Activated CD4-positive, CD25-positive, alpha-beta regulatory T cell treated with anti-CD3 and anti-CD28 coated beads, Interleukin-2, amount 50 U/mL, for 16 hours (primary cell): ENCODE measurements at places on chromosomes 2 and 18.

DNA sequence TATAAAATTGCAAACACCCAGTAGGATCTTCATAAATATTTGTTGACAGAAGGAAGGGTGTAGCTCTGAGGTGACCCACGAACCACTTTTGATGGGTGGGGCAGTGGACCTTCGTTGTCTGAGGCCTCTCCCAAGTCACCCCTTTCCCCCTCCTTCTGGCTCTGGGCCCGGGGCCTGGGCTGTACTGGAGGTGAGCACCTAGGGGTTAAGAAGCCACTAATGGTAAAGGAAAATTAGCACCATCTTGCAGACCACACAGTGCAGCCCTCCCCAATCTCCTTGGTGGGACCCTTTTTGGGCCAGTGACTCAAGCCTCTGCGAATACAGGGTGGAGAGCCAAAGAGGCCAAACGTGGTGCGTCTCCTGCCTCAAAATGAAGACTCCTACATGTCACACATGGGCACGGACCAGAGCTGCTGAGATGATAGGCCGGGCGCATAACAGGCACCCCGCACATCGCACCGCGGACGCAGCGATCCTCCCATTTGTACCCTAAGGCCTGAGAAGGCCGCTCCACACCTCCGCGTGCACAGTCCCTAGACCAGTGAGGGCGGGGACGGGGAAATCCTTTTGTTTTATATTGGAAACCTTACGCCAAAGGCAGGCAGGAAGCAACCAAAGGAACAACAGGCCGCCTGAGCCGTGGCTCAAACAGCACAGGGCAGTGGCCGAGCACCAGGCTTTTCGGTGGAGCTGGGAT lies 31.9 kb upstream of the ATP6V1B1 start:
- no peak for DNase-seq

DNA sequence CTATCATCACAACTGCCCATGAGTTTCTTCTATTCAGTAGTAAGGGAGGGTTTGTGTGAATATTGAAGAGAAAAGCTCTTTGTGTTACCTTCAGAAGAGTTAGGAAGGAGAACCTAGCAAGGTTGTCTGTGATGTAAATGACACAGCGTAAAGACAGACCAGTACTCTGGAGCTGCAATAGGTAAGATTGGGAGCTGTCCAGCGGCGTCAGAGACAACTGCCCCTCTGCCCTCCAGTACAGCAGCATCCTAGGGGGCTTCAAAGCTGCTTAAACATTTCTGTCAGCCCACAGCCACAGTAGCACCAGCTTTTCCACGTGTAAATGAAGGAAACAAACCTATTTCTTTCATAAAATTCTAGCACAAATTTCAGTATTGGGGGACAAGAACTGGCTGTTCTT lies 34.5 kb downstream of the NYAP2 start:
- DNase-seq, result no peak

- no peak for DNase-seq
These were observed 258.5 kb downstream of the RPIA start for GRCh38 chr2:88950010-88950409.

GRCh38 chr2:70473101-70473722 lies 80.4 kb downstream of the TGFA start:
- DNase-seq, result no peak

DNA sequence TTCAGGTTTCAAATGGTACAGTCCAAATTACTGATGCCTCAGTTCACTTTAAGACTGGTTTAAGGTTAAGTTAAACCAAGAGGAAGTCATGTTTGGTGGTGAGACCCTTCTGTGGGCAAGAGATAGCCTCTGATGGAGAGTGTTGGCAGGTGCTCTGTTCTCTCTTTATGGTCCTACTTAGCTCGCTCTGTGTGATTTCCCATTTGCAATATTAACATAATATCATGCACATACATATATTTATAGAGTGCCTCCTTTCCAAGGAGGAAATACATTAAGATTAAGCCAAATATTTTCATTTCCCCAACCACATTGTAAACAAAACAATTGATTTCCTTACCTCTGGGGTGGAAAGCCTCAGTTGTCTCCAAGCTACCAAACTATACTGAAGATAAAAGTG lies 222.4 kb downstream of the PIK3C3 start:
- no peak for DNase-seq

GRCh38 chr2:15673919-15674636 lies 82.4 kb downstream of the DDX1 start:
- no peak for DNase-seq

- no peak for DNase-seq
These were observed 27.1 kb upstream of the SOX11 start for GRCh38 chr2:5665066-5665465.

DNA sequence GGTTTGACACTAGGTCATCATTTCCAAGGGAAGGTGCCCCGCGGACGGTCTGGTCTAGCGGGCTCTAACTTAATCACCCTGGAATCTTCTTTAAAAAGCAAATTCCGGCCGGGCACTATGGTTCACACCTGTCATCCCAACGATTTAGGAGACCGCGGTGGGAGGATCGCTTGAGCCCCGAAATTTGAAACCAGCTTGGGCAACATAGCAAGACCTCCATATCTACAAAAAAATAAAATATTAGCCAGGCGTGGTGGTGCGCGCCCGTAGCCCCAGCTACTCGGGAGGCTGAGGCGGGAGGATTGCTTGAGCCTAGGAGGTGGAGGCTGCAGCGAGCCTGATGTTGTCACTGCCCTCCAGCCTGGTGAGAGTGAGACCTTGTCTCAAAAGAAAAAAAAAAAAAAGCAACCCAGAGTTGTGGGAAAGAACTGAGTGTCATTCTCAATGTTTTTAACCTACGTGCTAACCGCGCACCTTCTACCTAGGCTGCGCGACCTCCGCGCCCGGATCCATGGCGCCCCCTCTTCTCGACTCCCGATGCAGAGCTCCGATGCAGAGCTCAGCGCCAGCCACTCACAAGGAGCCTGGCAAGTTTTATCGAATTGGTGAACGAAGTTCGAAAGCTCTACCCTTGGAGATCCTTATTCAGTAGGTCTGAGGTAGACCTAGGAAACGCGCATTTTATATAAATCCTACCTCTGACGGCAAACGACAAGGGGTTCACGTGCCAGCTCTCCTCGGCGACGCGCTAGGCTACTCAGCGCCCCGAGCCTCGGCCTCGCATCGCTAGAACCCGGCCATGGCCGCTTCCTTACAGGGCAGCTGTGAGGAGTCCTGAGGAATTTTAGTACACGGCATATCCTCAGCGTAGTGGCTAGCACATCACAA lies 888 bp upstream of the TWSG1 start:
- DNase-seq, result peak; percentile 0

DNA sequence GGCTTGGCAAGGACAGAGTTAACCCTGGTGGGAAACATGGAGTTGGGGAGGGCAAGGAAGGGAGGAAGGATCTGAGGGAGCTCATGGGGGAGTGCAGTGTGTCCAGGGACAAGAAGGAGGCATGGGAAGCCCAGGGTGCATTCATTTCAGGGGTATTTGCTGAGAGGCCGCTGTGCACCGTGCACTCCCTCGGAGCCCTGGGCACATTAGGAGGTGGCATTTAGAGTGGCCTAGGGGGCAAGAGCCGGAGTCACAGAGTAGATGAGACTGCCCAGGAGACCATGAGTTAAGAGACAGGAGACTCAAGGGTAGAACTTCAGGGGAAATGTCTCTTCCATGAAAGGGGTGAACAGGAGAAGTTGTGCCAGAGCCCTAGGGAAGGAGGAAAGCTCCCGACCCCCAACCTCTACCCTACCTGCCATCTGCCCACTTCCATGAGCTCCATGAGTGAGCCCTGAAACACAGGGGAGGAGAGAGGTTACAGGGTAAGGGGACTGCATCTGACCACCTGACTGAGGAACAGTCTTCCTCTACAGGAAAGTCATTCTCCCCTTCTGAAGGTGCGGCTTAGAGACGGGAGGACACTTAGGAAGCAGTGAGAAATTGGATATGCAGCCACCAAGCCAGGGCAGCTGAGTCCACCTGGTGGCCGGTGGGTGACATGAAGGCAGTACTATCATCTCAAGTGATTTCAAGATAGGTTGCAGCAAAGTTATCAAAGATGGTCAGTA lies 58.5 kb upstream of the COPS8 start:
- no peak for DNase-seq

- DNase-seq, result no peak
These were observed 68.1 kb upstream of the CSRNP3 start for GRCh38 chr2:165401285-165401852.

GRCh38 chr2:186590759-186591505 lies 1.1 kb downstream of the ITGAV start:
- DNase-seq, result no peak

GRCh38 chr2:23404426-23404825 lies 19.4 kb downstream of the KLHL29 start:
- no peak for DNase-seq

DNA sequence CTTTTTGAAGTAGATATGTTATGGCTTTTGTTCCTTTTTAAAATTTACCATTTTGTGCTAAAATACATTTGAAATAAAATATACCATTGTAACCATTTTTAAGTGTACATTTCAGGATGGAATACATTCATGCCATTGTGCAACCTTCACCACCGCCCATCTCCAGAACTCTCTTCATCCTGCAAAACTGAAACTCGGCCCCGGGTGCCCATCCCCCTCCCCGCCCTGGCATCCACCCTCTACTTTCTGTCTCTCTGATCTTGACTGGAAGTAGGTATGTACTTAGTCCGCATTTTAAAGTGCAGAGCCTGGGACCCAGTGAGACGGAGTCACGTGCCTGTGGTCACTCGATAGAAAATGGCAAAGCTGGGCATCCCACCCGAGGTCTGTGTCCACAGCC lies 45.6 kb downstream of the DIPK1C start:
- DNase-seq, result no peak

DNA sequence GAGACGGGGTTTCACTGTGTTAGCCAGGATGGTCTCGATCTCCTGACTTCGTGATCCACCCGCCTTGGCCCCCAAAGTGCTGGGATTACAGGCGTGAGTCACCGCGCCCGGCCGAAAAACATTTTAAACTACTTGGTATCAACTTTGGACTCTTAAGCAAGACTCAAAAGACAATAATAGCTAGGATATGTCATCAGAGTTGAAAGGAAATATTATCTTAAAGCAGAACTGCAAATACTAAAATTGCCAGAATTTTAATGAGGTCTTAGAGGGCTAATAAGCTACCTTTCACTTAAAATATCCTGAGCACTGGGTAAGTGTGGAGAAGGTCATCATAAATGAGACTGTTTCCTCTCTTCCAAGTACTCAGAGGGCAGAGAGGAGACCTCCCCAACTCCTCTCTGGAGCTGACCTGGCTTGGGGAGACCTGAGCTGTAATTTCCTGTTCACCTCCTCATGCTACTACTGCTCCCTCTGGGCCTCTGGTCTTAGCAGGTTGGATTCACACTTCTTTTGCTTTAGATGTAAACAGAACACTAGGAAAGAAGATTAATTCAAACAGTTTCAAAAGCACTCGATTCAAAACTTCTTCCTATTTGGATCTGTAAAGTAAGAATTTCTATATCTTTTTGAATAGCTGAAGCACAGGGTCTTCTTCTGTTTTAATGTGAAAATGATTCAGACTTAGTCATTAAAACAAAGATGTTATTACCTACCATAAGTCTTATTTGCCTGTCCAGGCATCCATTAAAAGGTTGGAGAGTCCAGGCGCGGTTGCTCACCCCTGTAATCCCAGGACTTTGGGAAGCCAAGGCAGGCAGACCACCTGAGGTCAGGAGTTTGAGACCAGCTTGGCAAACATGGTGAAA lies 16.5 kb downstream of the CNRIP1 start:
- DNase-seq, result no peak

DNA sequence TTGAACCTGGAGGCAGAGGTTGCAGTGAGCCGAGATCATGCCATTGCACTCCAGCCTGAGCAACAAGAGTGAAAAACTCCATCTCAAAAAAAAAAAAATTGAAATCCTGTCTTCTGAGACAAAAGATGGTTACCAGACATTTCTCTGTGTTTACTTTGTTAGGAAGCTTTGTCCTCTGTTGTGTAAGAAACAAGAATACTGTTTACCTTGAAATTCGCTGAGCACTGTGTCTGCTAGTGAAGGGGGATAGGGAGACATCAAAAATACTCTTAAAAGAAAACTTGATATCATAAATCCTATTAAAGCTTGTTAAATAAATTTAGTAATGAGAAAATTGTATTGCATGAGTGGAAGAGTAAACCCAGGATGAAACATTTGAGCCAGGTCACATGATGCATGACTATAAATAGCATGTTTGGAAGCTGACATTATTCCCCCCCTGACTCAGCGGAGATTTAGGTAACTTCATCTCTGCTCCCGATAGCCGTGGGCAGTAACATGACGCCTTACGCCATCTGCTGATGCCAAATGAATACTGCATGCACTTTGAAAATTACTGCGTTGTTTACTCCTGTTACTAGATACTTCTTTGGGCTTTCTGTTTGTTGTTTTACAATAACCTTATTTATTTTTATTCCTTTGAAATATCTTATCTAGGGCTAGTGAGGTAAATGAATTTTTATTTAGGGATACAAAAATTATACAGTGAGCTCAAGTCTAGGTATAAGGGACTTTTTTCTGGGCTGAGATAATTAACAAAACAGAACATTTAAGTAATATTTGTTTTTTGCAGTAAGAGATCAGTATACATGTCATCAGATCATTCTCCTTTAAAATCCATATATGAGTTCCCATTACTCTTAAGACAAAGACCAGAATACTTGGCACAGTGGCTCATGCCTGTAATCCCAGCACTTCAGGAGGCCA lies 134.9 kb downstream of the MAP3K20 start:
- peak; percentile 2 for DNase-seq

- DNase-seq, result no peak
These were observed 228.3 kb downstream of the TPGS2 start for GRCh38 chr18:36600548-36600947.

DNA sequence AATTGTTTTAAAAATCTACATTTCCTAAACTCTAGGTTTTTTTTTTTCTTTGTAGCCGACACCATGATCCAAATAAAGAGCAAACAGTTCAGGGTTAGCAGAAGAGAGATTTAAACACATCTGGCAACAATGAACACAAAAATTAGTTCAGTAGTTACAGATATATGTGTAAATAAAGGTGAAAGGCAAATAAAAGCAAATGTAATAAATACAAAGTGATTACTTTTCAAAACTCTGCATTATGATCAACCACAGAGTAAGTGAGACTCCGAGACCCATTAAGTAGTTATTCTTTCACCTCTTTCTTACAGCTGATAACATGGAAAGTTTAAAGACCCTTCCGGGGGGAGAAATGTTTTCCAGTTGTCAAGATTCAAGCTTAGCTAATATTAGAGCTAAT lies 716 bp downstream of the CALCRL start:
- DNase-seq, result no peak

DNA sequence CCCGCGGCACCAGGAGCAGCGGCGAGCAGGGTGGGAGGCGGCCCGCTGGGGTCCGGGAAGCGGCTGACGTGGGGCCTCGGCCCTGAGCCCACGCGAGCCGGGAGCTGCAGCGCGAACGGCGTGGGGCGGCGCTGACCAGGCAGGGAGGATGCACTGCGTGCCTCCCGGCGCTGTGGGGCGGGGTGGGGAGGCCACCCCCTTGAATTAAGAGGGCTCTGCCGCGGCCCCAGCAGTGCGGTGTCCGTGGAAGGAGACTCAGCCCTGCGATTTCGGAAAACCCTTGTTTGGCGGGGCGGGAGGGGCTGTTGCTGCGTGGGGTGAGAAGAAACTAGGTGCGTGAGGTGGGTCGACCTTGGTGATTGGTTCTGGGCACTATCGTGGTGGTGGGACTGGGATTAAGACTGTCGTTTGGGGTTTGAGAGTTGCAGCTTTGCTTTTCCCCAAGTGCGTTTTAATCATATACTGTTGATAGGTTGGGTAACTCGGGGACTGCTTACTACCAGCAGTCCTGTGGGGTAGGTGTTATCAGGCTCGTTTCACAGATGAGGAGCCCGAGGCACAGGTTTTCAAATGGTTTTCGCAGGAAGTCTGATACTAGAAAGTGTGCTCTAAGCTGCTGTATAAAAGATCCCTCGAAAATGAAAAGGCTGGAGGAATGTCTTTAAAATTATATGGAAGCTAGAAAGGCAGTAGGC lies 722 bp downstream of the ACSL3 start:
- peak; percentile 14 for DNase-seq

- no peak for DNase-seq
These were observed 36.0 kb upstream of the ASAP2 start for GRCh38 chr2:9170458-9171130.
